ENCODE measurements at places on chromosomes 1 and 21.

GRCh38 chr1:117169871-117170596 is 40.7 kb downstream of the VTCN1 start:
- no peak for DNase-seq

GRCh38 chr21:42556960-42557359 is 43.3 kb downstream of the SLC37A1 start:
- DNase-seq: no peak

DNA sequence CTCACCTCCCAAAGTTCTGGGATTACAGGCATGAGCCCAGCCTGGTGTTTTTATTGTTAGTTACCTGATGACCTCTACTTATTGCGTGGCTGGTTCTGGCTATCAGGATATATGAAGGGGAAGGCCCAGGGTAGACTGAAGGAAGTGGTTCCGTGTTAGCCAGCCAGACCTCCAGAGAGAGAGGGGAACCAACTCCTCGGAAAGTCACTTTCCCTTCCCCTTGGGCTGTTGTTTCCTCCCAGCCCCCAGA is 2.5 kb upstream of the RCSD1 start:
- DNase-seq: no peak

GRCh38 chr21:40717028-40717427 is 129.9 kb downstream of the DSCAM start:
- DNase-seq: no peak

GRCh38 chr1:43529206-43529731 is 1.4 kb upstream of the PTPRF start:
- peak; percentile 88 for DNase-seq

GRCh38 chr1:87330057-87330884 is 1.6 kb downstream of the LMO4 start:
- DNase-seq: peak; percentile 22

All from AG20443 (cell line).